ENCODE measurements at places on chromosomes 11 and 22. TPM values are rescaled to one million over a fixed set of nuclear protein-coding genes. Genes with fewer than 3 reads are reported as not detected.
A peak's percentile ranks its signal among the peaks of the same experiment; 100 is the strongest.

GRCh38 chr11:72511393-72512047 is 77.2 kb upstream of the CLPB start:
- H3K36me3 ChIP-seq: no peaks in the 10 kb centered on the region
- no peak overlapping the region for H3K4me3 ChIP-seq
- H3K27me3 ChIP-seq: no peaks in the 10 kb centered on the region
- no peaks in the 10 kb centered on the region for H3K4me1 ChIP-seq
- H3K27ac ChIP-seq: no peak overlapping the region

- no peak overlapping the region for H3K4me3 ChIP-seq
- no peak for DNase-seq
- H3K27me3 ChIP-seq: no peaks in the 10 kb centered on the region
- H3K36me3 ChIP-seq: no peaks in the 10 kb centered on the region
- no peak overlapping the region for H3K27ac ChIP-seq
Measured at GRCh38 chr22:37508431-37508992, 10.7 kb downstream of the CARD10 start.

DNA sequence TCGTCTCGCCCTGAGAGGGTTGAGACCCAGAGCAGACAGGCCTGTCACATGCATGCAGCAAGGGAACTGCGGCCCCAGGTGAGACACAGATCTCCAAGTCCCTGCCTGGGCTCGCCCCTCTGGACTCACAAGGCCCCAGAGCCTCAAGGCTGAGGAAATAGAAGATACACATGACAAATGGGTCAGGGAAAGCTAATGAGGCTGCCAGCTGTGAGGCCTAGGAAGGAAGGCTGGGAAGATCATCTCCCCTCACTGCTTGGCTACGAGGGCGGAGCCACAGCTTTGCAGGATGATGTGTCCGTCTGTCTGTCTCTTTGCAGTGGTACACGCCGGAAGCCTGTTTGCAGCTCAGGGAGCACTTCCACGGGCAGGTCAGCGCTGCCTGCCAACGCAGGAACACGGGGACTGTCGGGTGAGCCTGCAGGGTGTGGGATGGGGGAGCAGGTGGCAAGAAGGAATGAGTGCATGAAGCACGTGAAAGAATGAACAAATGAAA is 4.5 kb downstream of the RAB36 start:
- no peak for DNase-seq
- no peak overlapping the region for H3K4me3 ChIP-seq
- peaks cover 1% of the 10 kb centered on the region for H3K4me1 ChIP-seq
- no peaks in the 10 kb centered on the region for H3K27me3 ChIP-seq
- H3K27ac ChIP-seq: no peak overlapping the region

DNA sequence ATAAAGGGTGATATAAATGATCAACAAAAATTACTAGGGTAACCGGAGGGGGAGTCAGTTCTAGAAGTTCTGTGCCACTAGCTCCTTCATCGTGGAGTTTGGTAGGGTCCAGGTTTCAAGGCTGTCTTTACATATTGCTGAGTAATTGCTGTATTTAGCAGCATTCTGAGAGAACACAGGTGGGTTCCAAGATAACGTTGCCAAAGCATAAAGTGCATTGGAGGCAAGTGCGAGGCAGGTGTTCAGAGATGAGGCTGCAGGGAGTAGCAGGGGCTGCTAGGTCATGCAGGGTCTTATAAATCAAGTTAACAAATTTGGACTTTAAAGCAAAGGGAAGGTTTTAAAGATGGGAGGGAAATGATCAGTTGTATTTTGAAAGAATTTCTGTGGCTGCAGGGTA is 17.8 kb downstream of the SGSM3 start:
- H3K27ac ChIP-seq: no peak overlapping the region
- peaks cover 10% of the 10 kb centered on the region for H3K4me1 ChIP-seq
- no peak overlapping the region for H3K4me3 ChIP-seq

- no peak for DNase-seq
- no peaks in the 10 kb centered on the region for H3K36me3 ChIP-seq
- H3K27ac ChIP-seq: no peak overlapping the region
- H3K4me1 ChIP-seq: peaks cover 13% of the 10 kb centered on the region
Measured at GRCh38 chr11:109526931-109527330, 104.9 kb downstream of the C11orf87 start.

IFITM1 gene
- 187 TPM for polyA plus RNA-seq

GRCh38 chr11:75499423-75500190 is 26.1 kb downstream of the GDPD5 start:
- peak; percentile 97 for DNase-seq
- H3K4me1 ChIP-seq: peaks cover 23% of the 10 kb centered on the region
- H3K36me3 ChIP-seq: no peaks in the 10 kb centered on the region
- peak overlapping the region; percentile 90 for H3K27ac ChIP-seq

C22orf31 gene
- not detected for polyA plus RNA-seq

OR10A2 gene
- 0.11 TPM for polyA plus RNA-seq

DEPDC5 gene
- 5.7 TPM for polyA plus RNA-seq

DNA sequence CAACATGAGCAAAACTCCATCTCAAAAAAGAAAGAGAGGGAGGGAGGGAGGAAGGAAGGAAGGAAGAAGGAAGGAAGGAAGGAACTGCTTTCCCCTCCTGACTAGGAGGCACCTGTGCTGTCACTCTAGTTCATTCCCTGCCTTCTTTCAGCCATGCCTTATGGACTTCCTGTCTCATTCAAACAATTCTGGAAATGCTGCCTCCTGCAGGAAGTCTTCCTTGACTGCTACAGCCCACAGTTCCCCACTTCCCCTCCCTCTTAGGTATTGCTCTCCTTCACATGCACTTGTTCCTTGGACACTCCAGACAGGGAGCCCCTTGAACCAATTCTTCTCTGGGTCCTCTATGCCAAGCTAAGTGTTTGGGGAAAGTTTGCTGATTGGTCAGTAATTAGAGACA is 31.6 kb upstream of the WNT11 start:
- no peak overlapping the region for H3K27ac ChIP-seq
- H3K4me1 ChIP-seq: 0 out of 2 replicates have a peak, but pooled peaks cover 7% of the 10 kb centered on the region
- no peaks in the 10 kb centered on the region for H3K27me3 ChIP-seq
- H3K36me3 ChIP-seq: no peaks in the 10 kb centered on the region
- H3K4me3 ChIP-seq: no peak overlapping the region

DNA sequence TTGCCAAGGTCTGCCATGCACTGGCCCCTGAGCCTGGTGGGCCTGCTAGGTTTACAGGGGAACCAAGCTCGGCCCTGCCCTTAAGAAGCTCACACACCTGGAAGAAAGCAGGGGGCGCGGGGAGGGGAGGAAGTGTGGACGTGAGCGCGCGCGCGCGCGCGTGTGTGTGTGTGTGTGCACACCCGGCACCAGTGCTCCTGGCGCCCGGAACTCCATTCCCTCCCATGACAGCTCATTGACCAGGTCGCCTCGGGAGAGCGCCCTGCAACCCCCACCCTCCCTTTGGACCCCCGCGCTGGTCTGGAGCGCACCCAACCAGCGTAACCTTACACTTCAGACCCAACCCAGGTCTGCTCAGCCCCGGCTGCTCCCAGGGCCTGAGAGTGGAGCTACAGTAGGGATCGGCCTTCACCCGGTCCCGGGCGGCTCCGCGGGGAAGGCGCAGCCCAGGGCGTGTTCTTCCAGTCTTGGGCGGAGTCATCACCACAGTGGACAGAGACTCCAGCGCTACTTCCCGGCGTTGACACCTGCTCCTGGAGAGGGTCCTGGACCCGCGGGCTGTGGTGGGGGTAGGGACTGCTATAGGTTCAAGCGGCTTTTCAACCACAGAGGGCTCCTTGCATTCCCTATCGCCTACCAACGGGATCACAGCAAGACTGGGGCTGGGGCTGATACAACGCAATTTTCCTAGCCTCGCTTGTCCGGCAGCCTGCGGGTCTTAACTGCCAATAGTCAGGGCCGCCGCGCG is 1.5 kb downstream of the GALNT18 start:
- no peak overlapping the region for H3K27ac ChIP-seq
- no peaks in the 10 kb centered on the region for H3K36me3 ChIP-seq
- H3K4me3 ChIP-seq: peak overlapping the region; percentile 81

DNA sequence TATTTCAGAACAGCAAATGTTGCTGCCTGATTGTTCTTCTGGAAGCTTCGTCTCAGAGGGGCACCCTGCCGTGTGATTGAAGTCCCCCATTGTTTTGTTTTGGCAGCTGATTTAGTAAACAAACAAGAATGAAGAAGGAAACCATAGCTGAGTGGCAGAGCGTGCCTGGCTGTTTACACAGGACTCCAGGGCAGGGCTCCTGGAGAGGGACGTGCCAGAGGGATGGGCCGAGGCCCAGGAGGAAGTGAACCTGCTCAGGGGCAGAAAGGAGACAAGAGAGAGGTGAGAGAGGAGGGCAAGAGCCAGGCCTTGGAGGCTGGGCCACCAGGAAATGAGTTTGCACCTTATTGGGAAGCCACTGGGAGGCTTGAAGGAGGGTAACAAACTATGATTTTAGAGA is 85.5 kb upstream of the B3GAT1 start:
- H3K4me3 ChIP-seq: no peak overlapping the region
- H3K4me1 ChIP-seq: no peaks in the 10 kb centered on the region
- no peaks in the 10 kb centered on the region for H3K27me3 ChIP-seq

- no peaks in the 10 kb centered on the region for H3K27me3 ChIP-seq
- H3K27ac ChIP-seq: no peak overlapping the region
- H3K4me1 ChIP-seq: no peaks in the 10 kb centered on the region
- no peak for DNase-seq
- H3K4me3 ChIP-seq: no peak overlapping the region
Measured at GRCh38 chr11:253160-253885, 16.5 kb downstream of the PSMD13 start.

BRMS1 gene
- polyA plus RNA-seq: 45.9 TPM

GRCh38 chr22:19722178-19722981 is 959 bp upstream of the GP1BB start:
- no peak overlapping the region for H3K27ac ChIP-seq
- H3K4me3 ChIP-seq: no peak overlapping the region
- DNase-seq: no peak
- H3K27me3 ChIP-seq: no peaks in the 10 kb centered on the region

GRCh38 chr11:68328374-68329091 is 16.1 kb downstream of the LRP5 start:
- no peak overlapping the region for H3K27ac ChIP-seq
- no peak overlapping the region for H3K4me3 ChIP-seq
- H3K4me1 ChIP-seq: no peaks in the 10 kb centered on the region
- H3K27me3 ChIP-seq: no peaks in the 10 kb centered on the region
- no peak for DNase-seq

GRCh38 chr11:122036018-122036417 is 80.0 kb downstream of the BLID start:
- H3K4me1 ChIP-seq: peaks cover 94% of the 10 kb centered on the region
- peaks cover under 1% of the 10 kb centered on the region for H3K36me3 ChIP-seq
- H3K4me3 ChIP-seq: no peak overlapping the region
- H3K27ac ChIP-seq: peak overlapping the region; percentile 81
- DNase-seq: peak; percentile 93
- no peaks in the 10 kb centered on the region for H3K27me3 ChIP-seq

CCDC116 gene
- 0.10 TPM for polyA plus RNA-seq

EI24 gene
- 140 TPM for polyA plus RNA-seq

OR8K1 gene
- polyA plus RNA-seq: not detected

NXPE2 gene
- polyA plus RNA-seq: not detected

TTC36 gene
- 0.27 TPM for polyA plus RNA-seq

DNA sequence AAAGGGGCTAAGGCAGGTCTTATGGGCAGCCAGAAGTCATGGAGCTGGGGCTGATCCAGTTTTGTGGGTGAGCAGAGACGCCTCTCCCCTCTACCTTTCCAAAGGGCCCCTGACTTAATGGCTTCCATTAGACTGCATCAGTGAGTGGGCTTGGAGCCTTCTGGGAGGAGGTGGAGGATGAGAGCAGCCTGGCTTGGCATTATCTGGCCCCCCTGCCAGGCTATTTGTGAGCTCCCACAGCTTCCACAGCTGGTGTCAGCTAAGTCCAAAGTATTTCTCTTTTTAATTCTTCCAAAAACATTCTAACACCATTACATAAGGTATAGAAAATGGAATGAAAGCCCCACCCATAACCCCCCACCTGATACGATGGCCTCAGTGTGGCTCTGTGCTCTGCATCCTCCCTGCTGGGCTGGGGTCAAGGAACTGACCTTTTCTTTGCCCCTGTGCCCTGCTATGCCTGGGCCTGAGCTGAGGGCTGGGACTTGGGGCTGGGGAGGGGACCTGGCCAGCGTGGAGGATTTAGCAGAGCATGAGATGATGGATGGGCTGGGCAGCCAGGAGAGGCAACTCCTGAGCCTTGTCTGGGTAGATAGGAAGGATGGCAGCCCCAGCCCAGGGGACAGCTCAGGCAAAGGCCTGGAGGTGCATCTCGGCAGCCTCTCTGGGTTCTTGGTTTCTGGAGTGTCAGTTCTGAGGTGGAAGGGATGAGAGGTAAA is 4.0 kb downstream of the AIFM3 start:
- no peaks in the 10 kb centered on the region for H3K27me3 ChIP-seq
- H3K4me3 ChIP-seq: no peak overlapping the region
- no peak overlapping the region for H3K27ac ChIP-seq

SHISAL1 gene
- polyA plus RNA-seq: 0.49 TPM

DNA sequence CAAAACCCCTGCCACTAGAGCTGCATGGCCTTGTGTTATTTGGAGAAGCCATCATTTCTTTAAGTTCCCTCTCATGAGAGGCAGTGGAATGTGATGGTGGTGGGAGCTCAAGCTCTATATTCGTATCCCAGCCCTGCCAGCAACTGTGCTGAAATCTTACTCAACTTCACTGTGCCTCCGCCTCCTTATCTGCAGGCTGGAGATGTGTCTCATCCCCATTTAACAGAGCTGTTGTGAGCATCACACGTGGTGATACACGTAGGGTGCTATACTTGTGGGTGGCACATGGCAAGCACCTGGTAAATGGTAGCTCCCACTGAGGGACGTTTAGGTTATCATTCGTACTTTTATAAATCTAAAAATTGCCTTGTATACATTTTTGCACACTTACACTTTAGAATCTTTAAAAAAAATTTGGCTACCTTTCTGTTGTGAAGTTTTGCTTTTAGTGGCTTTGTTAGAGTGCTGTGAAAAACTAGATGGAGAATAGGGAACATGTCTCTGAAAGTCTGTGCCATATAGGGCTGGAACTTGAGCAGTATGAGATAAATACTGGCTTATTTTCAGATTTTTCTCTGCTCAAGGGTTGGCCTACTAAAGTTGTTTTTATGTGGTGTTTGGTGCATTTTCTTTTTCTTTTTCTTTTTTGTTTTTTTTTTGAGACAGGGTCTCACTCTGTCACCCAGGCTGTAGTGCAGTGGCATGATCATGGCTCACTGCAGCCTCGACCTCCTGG is 23.2 kb downstream of the TNRC6B start:
- DNase-seq: no peak
- H3K36me3 ChIP-seq: no peaks in the 10 kb centered on the region
- H3K4me1 ChIP-seq: peaks cover 48% of the 10 kb centered on the region
- no peaks in the 10 kb centered on the region for H3K27me3 ChIP-seq
- H3K4me3 ChIP-seq: no peak overlapping the region

- H3K4me1 ChIP-seq: peaks cover 9% of the 10 kb centered on the region
- H3K36me3 ChIP-seq: no peaks in the 10 kb centered on the region
- no peaks in the 10 kb centered on the region for H3K27me3 ChIP-seq
- no peak for DNase-seq
- no peak overlapping the region for H3K27ac ChIP-seq
Measured at GRCh38 chr11:63853476-63853875, 14.6 kb downstream of the MARK2 start.
